ENCODE measurements at places on chromosomes 1 and 21.
A peak's percentile ranks its signal among the peaks of the same experiment; 100 is the strongest.

DNA sequence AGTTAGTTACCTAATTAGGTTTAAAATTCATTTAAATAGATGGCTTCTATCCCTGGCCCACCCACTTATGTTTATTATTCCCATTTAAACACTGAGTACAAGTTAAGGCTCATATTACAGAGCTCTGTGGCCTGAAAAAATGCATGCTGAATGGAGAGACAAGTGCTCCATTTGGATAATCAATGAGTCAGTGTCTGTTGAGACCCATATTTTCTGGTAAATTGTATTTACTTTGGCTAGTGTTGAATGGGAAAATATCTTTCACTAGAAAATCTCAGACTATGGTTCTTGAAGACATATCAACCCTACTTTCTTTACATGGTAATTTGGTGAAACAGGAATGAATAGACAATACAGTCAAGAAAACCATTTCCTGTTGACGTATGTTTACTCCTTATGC, 356.0 kb downstream of the S1PR1 start:
- no peak for DNase-seq

- DNase-seq = no peak
Measured at GRCh38 chr1:67759692-67760029, 73.6 kb downstream of the GNG12 start.

GRCh38 chr1:154265586-154265985, 6.8 kb upstream of the HAX1 start:
- DNase-seq = no peak

DNA sequence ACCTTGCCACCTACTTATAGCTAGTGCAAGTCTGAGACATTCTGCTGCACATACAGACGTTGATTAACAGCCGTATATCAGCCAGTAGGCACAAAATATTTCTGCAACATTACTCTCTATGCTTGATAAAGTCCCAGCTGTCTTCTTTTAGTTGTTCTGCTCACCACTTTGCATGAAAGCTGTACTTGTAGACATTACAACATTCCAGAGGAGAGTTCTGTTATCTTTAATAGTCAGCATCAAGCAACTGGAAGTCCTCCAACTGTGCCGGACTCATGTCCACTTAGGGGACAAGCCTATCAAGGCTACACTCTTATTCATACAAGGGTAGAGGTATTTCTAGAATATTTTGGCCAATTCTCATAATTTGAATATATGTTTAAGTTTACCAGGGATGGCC, 50.0 kb downstream of the CACHD1 start:
- no peak for DNase-seq

DNA sequence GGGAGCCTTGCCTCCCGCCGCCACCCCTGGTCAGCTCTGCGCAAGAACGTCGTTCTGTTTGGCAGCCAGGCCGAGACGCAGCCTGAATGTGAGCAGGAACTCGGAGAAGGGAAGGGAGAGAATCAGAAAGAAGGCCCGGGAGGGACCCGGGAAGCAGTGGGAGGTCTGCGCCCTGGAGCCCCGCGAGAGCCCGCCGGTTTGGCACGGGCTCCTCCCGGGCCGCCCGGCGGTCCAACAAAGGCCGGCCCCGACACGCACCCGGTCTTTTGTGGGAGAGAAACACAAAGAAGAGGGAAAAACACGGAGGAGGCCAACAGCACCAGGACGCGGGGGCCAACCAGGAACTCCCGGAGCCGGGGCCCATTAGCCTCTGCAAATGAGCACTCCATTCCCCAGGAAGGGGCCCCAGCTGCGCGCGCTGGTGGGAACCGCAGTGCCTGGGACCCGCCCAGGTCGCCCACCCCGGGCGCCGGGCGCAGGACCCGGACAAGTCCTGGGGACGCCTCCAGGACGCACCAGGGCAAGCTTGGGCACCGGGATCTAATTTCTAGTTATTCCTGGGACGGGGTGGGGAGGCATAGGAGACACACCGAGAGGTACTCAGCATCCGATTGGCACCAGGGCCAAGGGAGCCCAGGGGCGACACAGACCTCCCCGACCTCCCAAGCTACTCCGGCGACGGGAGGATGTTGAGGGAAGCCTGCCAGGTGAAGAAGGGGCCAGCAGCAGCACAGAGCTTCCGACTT, 2.7 kb upstream of the OLIG2 start:
- no peak for DNase-seq

- DNase-seq = peak; percentile 15
Measured at GRCh38 chr1:174397261-174397660, 50.5 kb upstream of the GPR52 start.

DNA sequence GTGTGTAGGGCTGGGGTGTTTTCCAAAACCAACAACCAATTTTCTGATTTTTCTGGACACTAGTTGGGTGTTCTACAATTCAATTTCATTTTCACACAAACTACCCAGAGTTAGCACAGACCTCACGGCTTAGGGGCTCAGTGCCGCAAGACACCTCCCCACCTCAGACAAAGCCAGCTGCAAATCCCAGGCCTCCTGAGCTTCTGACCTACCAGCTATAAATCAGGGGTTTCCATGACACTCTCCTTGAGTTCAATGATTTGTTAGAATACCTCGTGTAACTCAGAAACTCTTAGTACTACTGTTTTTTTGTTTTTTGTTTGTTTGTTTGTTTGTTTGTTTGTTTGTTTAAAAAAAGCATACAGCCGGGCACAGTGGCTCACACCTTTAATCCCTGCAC, 28.7 kb upstream of the FAM89A start:
- DNase-seq = no peak

DNA sequence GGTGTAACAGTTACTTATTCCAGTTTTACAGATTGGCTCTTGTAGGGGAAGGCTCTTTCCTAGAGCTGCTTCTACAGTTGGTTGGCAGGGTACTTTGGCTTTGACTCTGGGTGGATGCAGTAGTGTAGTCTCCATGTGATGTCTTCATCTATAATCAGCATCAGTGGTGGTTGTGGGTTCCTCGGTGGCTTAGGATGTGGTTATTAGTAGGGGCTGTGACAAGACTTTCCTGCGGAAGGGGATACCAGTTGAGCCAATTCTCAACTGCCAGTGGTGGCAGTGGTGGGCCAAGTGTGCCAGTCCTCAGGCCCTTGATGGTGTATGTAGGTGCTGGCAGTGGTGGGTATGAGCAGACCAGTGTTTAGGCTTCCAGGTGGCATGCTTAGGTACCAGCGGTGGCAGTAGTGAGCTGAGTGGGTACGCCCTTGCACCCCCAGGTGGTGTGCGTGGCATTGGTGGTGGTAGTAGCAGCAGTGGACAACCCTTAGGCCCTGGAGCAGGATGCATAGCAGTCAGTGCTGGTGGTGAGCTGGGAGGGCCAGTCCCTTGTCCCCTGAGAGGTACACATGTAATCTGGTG, 27.2 kb upstream of the KLF18 start:
- DNase-seq = no peak

DNA sequence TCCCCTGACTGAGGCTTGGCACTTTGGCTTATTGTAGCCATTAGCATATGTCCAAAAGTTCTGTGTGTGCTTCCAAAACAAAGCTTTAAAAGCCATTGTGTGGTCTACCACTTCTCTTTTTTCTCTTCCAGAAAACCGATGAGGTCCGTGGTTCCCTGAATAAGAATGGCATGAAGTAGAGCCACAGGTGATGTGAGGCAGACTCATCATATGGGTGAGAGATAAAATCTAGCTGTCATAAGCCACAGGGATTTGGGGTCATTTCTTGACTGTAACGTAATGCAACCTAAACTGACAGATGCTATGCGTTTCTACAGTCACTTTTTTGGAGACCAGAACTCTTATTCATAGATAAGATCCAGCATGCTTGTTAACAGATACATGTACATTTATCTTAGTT, 7.0 kb upstream of the GREM2 start:
- DNase-seq = no peak

DNA sequence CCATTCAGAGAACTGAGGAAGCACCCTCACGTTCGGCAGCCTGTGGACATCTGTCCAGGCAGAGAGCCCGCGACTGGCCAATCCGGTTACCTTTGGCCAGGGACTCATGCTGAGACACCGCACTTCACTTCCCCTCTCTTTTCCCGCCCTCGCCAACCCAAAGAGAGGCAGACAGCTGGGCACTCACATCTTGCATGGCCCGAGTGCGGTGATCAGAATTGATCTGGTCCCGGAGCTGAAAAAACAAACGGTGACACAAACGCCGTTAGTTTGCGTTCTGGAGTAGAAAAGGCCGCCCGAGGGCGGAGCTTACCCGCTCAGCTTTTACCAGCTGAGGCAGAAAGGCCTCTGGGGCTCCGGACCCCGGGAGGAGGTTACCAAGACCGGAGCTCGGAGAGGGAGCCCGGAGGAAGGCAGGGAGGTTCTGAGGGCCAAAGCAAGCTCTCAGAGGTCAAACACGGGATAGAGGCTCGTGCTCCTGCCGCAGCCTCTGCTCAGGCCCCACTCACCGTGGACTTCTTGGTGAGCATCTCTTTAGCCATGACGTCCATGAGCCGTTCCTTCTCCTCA, 376 bp downstream of the SF3A3 start:
- peak; percentile 38 for DNase-seq

DNA sequence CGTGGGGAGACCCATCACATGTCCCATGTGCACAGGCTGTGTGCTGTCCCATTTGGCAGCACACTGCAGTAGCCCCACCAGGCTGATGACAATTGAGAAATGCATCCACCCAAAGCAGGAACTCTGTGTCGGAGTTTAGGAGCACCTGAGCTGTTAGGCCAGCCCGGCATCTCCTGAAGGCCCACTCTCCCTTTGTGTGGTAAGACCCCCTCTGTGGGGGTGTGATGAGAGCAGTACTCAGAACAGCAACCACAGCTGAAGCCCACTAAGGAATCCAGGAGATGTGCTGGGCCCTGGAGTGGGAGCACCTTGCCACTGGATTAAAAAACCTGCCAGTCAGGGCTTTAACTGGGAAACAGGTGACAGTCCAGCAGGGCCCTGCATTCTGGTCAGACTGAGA, 37.2 kb downstream of the FCRL5 start:
- no peak for DNase-seq

DNA sequence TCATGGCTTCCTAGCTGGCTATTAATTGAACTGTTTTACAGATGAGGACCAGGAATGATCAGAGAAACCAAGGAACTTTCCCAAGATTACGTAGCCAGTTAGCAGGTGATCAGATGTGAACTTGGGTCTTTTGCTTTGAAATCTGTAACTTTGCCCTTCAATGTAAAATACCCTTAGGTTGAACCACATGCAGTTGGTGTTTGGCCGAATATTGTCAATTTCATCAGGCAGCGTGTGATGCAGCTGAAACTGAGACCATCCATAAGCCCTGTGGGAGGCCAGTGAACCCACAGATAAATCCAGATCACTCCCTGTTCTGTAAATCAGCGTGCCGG, 150.8 kb downstream of the ETS2 start:
- peak; percentile 60 for DNase-seq

- peak; percentile 63 for DNase-seq
Measured at GRCh38 chr1:231421546-231421970, 529 bp downstream of the EGLN1 start.

DNA sequence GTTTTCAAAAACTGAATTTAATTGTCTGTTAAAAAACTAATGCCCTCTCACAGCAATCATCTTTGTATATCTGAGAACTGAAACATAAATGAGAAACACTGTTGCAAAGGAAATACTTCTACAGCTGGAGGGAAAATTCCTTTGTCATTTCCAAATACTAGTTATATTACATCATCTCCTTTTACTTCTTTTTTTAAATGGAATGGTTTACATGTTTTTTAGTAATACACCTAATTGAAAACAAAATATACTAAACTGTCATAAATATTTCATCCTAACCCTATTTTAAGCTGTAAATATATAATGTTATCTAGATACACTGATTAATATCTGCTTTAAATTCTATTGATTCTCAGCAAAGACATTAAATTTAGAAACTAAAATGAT, 19.1 kb downstream of the CDC42BPA start:
- peak; percentile 70 for DNase-seq

DNA sequence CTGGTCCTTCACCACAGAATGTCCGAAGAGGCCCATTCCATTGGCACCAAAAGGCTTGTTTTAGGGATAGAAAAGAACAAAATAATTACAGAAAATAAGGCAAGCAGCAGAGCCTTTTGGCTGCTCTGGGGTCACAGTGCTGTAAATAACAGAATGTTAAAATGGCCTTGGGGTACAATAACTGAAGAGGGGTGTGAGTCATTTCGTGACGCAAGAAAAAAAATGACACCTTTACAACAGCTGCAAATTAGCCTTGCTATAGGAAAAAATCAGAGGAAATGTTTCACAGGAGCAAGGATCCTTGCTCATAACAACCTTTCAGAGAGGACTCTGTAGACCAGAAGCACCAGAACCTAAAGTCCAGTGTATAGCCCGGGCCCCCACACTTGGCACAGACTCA, 483.4 kb downstream of the OMA1 start:
- no peak for DNase-seq

- no peak for DNase-seq
Measured at GRCh38 chr1:41410462-41410861, 49.2 kb downstream of the FOXO6 start.

DNA sequence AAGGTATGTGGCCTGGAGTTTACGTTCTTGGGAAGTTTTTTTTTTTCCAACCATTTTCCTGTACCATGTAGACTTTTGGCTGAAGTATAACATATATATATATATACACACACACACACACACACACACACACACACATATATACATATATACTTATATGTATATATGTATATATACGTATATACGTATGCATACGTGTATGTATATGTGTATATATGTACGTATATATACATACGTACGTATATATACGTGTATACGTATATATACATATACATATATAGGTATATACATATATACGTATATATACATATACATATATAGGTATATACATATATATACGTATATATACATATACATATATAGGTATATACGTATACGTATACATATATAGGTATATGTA, 18.9 kb downstream of the CR1 start:
- DNase-seq = no peak

GRCh38 chr1:71565262-71565661, 484.4 kb upstream of the ZRANB2 start:
- DNase-seq = peak; percentile 28

DNA sequence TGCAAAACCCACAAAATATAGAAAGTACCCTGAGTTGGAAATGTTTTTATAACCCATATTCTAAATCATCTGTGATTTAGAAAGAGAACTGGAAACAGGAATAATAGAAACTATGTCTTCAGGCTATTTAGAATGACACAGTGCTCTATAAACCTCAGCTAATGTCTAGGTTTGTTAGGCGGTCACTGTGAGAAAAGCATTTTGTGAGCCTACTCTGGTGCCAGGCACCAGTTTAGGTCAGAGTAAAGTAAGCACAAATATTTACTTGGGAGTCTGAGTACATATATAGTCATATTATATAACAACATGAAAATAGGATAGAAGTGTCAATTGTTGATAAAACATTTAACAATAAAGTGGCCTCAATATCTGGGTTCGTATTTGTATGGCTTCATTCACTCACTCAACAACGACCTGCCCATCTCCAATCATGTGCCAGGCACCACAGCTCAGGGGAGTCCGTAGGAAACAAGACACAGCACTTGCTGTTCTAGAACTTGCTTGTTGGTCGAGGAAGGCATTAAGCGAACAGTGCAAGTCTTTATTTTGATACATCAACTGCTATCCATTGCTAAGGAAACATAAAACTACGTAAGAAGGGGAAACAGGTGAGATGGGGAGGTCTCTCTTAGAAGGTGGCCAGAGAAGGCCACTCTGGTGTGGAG, 37.2 kb downstream of the GNB1 start:
- no peak for DNase-seq

GRCh38 chr1:29830916-29831315, 594.6 kb downstream of the PTPRU start:
- DNase-seq = no peak

- no peak for DNase-seq
Measured at GRCh38 chr1:247855911-247856310, 1.1 kb upstream of the TRIM58 start.

GRCh38 chr21:23014021-23014420, 2015.8 kb downstream of the NCAM2 start:
- DNase-seq = no peak

Data from fibroblast of villous mesenchyme (primary cell).